HFF-Myc (cell line): ENCODE measurements at places on chromosomes 5 and 9.
A peak's percentile ranks its signal among the peaks of the same experiment; 100 is the strongest.

- no peak for DNase-seq
Observed at GRCh38 chr5:141828162-141828561, 50.0 kb downstream of the PCDH1 start.

- DNase-seq, result no peak
Observed at GRCh38 chr5:130112246-130112645, 208.0 kb downstream of the CHSY3 start.

GRCh38 chr9:6040077-6040476 is 24.7 kb upstream of the RANBP6 start:
- DNase-seq, result no peak

GRCh38 chr5:72908664-72909063 is 47.2 kb upstream of the FCHO2 start:
- peak; percentile 24 for DNase-seq

- no peak for DNase-seq
Observed at GRCh38 chr5:74352256-74352655, 288.3 kb downstream of the ENC1 start.

GRCh38 chr9:124720429-124721108 is 50.5 kb downstream of the NR6A1 start:
- no peak for DNase-seq

DNA sequence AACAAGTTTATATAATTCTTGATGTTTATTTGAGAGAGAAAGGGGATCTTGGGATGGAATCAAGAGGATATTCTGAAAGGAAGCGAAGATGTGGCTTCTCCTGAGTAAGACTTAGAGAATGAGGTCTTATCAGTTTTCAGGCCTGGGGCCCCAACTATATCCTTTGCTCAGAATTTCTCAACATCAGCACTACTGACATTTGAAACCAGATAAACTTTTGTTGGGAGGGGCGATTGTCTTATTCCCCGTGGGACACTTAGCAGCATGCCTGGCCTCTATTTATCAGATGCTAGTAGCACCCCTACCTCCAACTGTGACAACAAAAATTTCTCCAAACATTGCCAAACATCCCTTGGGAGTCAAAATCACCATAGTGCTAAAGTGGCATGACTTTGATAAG is 567.7 kb downstream of the MAT2B start:
- no peak for DNase-seq

- DNase-seq, result no peak
Observed at GRCh38 chr5:144638787-144639186, 468.1 kb downstream of the KCTD16 start.

DNA sequence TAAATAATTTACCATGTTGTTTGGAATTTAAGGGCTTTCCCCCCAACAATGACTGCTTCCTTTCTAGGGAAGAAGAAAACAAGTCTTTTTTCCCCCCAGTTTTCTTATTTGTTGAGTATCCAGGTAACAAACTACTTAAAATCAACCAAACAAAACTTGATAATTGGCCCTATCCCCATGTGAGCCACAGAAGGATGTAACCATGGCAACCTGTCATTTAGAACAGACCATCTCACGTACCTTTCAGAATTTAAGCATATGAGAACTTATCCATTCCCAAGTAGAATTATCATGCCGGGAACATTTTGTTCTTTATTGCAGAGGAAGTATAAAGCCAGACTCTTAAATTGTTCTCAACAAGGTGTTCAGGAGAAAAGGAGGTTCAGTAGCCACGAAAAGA is 392.3 kb downstream of the CETN3 start:
- DNase-seq, result no peak

- no peak for DNase-seq
Observed at GRCh38 chr9:8428389-8428788, 628.8 kb upstream of the DMAC1 start.

DNA sequence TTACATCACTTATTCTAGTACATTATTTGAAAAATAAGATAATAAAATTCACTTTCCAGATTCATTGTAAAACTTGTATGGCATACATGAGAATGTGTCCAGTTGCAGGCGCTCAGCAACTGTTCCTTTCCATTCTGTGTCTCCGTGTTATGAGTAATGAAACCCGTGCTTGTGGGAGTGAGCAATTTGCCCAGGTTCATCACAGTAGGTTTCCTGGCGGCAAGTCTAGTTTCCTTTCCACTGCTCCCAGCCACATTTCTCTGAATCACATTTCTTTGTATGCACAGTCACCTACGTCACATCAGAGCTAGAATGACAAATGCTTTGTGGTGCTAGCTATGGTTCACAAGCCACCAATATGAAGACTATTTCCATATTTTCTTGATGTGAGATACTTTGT is 39.9 kb downstream of the MOCS2 start:
- no peak for DNase-seq

DNA sequence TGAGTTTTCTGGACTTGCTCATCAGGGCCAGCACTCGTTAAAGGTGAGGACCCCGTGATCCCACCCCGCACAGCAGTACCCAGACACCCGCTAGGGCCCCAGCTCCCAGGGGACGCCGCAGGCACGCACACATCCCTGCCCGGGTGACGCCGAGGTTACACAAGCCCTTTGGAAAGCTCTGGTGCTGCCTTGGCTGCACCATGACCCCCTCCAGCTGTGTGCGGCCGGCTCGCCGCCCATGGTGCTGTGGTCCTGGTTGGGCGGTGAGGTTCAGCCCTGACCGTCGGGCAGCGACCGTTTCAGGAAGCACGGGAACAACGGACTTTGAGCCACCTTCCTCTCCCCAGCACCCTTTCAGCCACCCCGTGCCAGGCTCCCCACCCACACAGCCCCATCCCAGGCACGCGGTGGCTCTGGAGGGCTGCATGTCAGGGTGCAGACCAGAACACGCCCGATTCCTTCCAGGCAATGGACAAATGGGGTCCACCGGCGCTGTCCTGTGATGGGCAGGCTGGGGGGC is 7.5 kb upstream of the SLC12A7 start:
- DNase-seq, result no peak

GRCh38 chr5:124372457-124372856 is 374.0 kb downstream of the ZNF608 start:
- DNase-seq, result peak; percentile 25

- DNase-seq, result no peak
Observed at GRCh38 chr9:112719241-112719691, 1.3 kb upstream of the INIP start.
